ENCODE measurements at places on chromosomes 13 and 19.

- no peak for DNase-seq
Observed at GRCh38 chr13:110308656-110309359, 1.7 kb downstream of the COL4A2 start.

- no peak for DNase-seq
Observed at GRCh38 chr19:32773126-32773525, 53.6 kb downstream of the TDRD12 start.

GRCh38 chr13:99812625-99813024 is 158.9 kb downstream of the ZIC5 start:
- no peak for DNase-seq

GRCh38 chr13:112725346-112726015 is 35.6 kb downstream of the ATP11A start:
- no peak for DNase-seq

DNA sequence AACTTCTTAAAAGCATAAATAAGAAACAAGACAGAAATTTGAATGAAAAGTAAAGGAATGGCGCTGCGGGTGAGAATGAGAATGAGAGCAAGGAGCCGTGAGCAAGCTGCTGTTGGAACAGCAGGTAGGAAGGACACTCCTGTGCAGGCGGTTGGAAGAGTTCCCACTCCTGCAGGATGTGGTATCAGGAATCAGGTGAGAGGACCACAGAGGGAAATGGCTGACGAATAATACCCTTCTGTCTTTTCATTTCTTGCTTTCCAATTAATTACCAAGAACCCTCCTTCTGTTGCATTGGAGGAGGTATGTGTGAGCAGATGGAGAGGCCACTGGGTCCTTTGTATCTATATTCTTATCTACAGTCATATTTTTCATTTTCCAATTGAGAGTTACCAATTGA is 1504.2 kb downstream of the EFNB2 start:
- DNase-seq, result no peak

DNA sequence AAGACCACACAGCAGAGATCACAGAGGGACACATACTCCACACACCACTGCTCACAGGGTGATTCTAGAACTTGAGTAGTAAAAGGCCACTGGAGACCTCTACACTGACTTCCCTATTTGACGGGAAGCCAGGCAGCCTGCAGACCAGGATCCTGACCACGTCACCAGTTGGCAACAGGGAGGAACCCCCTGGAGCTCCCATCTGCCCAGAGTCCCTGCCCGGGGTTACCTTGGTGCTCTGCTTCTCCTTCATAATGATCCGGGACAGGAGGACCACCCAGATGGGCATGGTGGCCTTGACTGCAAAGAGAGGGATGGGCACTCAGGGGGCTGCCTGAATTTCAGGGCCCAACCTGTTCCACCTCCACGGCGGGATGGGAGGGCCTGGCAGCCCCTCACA is 932 bp downstream of the SLC35E1 start:
- no peak for DNase-seq

DNA sequence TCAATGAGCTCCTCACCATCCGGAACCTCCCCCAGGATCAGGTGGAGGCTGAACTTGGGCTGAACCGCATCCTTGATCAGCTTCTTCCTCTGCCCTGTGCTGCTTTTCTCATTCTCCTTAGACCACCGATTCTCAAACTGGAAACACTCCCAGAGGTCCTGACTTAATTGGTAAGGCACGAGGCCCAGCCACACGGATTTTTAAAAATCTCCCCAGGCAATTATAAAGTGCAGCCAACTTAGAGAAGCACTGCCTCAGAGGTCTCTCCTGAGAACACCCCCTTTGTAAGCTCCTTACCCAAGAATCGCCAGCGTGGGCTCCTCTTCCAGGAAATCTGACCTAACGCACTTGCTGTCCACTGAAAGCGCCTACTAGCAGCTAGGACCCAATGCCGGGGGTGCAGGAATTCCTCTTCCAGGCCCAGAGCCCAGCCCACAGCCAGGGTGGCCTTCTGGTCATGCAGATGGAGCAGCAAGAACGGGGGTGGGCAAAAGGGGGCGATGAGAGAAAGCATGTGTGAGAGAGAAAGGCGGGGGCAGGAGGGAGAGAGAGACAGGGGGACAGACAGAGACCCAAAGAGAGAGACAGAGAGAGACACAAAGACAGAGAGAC is 66.9 kb upstream of the CACNA1A start:
- DNase-seq, result no peak

DNA sequence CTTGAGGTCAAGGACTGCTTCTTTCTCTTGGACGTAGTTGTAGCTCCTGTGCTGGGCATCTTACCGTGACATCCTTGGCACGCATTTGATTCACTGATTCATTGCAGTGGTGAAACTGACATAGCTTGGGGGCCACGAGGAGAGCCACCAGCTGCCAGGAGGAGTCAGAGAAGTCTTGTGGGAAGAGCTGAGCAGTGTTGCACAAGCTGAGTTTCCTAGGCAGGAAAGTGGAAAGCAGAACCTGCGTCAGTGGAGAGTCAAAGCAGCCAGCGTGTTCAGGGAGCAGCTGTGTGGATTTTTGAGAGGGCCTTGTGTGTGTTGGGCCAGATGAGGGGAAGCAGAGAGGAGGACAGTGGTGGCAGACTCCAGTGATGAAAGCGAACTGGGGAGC is 5.3 kb upstream of the GPR183 start:
- no peak for DNase-seq

DNA sequence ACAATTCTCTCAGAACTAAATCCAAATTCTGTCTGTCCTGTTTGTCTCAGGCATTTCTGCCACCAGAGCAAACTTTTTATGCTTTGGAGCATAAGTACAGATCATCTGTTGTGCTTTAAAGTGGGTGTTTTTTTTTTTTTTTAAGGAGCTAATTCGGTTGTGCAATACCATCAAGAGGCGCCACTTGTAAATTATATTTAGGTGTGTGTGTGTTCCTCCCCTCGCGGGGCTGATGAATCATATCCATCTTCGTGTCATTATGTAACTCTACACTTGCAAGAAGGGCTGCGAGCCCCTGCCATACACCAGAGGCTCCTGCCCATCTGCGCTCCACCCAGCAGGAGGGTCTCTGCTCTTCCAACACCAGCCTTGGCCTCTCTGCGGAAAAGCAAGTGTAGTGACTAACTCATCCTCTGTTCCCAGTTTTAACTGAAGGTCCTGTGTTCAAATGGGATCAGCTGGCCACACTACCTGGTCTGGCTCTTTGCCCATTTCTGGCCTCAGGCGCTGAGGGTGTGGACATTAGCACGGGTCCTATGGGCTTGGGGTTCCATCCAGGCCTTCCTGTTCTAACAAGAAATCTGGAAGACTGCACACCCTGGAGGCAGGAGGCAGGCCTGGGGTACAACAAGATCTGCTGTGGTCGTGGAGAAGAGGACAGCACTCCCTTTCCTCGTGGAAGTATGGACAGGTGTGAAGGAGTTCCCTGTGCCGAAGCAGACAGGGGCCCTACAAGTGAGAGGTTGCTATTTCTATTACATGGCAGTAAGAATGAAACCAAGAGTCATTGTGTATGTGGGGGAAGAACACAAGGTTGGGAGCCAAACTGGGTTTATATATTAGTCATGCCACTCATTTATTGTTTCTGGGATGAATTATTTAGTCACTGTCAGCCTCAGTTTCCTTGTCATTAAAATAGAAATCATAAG is 96.1 kb upstream of the MBNL2 start:
- DNase-seq, result no peak
